Stimulated activated CD4-positive, alpha-beta T cell treated with anti-CD3 and anti-CD28 coated beads, Interleukin-2, amount 100 ng/mL, for 48 hours (primary cell): ENCODE measurements at places on chromosomes 3 and 15.

DNA sequence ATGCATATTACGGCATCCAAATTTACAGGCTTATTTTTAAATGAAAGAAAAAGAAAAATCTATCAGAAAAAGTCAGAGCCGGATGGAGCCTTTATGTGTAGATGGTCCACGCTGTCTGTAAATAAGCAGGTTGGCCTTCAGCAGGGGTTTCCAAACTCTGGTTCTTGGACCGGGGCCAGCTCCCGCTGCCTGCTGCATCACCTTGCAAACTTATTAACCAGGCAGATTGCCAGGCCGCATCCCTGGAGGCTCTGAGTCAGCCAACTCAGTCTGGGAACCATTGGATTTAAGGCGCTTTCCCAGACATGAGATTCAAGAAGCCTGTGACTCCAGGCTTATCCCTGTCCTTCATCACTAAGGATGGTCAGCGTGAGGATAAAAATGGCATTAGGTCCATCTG lies 212.4 kb downstream of the OPA1 start:
- DNase-seq: no peak

- no peak for DNase-seq
These were observed 81.1 kb downstream of the CHSY1 start for GRCh38 chr15:101170568-101171350.

DNA sequence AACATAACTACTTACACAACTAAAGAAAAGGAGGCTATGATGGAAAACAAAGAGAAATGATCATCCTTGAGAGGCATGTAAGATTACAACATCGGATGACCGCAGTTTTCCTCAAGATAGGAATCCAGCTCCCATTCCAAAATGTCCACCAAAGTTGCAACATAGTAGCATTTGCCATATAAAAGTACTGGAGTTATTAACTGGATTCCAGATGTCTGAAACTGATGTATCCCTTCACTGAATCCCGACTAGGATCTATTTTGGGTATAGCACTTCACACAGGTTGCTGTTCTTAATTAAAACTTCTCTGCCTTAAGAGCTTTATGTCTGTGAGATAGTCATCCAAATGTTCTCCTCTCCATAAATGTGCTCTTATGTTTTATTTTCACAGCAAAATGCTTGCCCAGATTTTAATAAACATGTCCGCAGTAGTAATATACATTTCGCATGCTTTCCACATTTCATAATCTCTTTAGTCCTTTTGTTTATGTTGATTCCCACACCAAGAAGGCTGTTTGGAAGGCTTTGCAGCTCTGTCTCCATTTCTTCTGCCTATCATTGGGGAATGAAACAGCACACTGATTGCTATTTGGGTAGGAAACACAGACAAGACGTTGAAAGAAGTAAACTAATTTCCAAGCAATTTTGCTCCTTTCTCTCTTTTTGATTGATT lies 716.5 kb upstream of the CFAP20DC start:
- DNase-seq: no peak

DNA sequence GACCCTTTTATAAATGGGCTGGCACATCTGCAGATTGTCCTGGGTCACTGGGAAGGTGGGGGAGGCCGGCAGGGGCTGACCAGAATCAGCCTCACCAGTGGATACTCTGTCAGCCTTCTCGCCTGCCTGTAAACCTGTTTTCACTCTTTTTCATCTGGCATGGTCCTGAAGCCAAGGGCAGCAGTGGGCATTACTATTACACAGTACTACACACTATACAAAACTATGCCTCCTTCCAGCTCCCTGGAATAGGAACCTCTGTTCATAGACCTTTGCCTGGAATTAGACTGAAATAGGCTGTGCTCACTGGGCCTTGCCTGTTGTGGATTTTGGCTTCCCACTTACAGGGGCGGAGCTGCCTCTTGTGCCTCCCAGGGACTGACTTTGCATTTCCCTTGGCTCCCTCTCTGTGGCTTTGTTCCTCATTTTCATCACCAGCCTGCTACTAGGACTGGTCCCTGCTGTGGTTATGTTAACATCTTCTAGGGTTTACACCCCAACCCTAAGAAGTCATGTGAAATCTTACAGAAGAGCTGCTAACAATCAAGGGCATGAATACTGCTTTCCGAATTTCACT lies 120.7 kb downstream of the FNDC3B start:
- DNase-seq: no peak

GRCh38 chr15:92665100-92665555 lies 9.6 kb upstream of the FAM174B start:
- DNase-seq: no peak

DNA sequence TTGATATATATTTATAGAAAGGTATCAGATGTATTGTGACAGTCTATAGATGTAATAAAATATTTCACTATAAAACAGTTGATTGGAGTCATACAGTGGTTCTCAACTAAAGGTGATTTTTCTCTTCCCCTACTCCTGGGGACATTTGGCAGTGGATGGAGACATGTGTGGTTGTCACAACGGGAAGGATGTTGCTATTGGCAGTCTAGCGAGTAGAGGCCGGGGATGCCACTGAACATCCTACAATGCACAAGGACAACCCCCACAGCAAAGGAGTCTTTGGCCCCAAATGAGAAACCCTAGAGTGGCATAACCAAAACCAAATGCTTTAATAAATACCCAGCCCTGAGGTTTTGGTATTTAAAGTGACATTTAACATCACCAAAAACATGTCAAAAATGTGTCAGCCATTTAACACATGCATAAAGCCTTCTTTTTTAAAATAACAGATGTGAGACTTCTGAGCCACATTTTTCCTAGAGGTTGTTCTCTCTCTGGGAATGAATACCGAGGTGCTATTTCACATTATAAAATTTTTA lies 367.5 kb downstream of the PTPRG start:
- DNase-seq: no peak

- no peak for DNase-seq
These were observed 4.5 kb upstream of the C3orf70 start for GRCh38 chr3:185157347-185157746.

DNA sequence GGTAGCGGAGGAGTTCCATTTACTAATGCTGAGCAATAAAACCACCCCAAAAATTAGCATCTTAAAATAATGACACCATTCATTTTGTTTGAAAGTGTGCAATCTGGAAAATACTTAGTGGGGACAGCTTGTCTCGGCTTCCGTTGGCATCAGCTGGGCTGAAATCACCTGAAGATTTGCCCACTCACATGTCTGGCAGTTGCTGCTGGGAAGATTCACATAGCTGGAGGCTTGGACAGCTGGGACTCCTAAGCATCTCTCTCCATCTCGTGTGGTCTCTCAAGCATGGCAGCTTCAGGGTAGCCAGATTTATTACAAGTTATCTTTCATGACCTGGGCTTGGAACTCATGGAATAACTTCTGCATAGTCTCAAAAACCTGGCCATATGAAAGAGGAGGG lies 38.4 kb upstream of the BFSP2 start:
- no peak for DNase-seq

- no peak for DNase-seq
These were observed 157.3 kb upstream of the CGNL1 start for GRCh38 chr15:57218826-57219576.

GRCh38 chr3:106485217-106485616 lies 616.4 kb upstream of the CBLB start:
- no peak for DNase-seq

- DNase-seq: no peak
These were observed 63.4 kb upstream of the LINGO1 start for GRCh38 chr15:77695961-77696582.

DNA sequence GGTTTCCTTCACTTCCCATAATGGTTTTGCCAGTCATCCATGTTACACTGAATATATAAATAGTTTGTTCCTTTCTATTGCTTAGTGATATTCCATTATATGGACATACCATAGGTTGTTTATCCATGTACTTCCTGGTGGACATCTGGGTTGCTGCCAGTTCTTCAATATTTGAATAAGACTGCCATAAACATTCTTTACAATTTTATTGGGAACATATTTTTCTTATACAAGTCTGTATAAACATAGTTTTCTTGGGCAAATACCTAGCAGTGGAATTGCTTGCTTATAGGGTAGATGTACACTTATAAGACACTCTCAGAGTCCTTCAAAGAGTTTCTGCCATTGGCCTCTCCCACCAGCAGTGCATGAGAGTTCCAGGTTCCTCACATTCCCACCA lies 231.4 kb downstream of the OPA1 start:
- DNase-seq: no peak

DNA sequence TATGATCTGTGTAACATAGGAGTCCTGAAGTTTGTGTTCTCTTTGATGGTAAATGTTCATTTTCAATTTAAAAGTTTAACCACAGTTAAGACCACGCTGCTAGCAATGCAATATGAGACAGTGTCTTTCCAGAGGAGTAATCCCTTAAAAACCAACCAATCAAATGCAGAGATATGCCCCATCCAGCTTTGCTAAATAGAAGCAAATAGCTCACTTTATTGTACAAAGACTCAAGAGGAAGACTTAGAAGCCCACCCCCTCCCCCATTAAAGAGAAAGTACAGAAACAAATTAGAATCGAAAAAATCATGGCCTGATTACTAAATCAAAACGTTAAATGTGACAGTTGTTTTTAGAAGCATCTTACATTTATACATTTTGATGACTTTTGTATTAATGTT lies 2.1 kb upstream of the ANP32A start:
- no peak for DNase-seq

DNA sequence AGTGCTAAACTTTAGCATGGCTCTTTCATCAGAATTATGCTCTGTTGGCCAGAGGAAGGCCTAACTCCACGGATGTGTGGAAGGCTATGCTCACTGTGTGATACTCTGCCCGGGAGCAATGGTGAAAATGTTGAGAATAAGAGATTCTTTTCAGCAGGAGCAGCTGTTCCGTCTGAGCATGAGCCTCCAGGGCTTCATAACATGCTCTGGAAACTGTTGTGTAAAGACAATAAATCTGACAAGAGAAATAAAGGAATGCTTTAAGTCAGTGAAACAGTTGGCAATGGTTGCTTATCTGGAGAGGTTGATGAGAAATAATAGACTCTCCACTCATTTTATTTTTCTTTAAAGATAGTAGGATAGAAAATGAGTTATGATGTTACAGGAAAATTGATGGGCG lies 269.8 kb downstream of the DIPK2A start:
- DNase-seq: no peak

DNA sequence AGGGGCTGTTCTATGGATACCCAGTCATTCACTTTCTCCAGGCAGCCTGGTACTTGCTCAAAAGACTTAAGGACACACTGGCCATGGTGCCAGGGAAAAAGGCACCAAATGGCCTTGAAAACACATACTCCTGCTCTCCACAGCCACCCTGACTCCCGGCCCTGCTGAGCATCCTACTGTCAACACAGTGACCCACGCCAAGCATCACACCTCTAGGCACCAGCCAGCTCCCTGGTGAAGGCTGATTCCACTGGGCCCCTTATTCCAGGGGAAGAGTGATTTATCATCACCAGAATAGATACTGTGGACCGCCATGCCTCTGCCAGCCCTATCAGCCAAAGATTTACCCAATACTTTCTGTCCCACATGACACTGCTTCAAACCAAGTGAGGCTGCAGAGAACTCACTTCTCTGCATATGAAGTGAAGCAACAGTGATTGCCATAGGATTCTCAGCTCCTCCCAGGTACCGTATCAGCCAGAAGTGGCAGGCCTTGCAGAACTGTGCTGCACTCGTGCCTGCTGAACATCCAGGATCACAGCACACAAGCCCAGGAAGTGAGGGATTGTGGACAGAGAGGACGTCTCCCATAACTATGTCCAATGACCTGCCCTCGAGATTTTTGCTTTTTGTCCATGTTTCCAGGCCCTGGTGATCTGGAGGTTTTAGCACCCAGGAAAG lies 63.7 kb downstream of the WHAMM start:
- no peak for DNase-seq

GRCh38 chr15:59369597-59369996 lies 3.1 kb downstream of the MYO1E start:
- no peak for DNase-seq

DNA sequence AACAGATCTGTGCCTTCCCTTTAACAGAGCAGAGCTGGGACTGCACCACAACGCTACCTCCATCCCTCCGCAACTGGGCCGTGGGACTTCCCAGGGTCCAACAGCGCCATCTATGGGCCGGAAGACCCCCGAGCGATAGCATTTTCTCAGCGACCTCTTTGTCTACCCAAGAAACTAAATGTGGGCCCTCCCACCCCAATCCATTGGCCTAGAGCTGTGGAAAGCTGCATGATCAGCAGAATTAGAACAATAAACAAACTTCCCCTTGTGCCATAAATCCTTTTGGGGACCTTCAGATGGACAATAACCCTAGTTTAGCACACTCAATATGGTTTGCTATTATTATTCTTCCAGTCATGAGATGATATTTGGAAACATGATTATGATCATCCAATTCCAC lies 74.8 kb upstream of the NTRK3 start:
- peak; percentile 56 for DNase-seq

DNA sequence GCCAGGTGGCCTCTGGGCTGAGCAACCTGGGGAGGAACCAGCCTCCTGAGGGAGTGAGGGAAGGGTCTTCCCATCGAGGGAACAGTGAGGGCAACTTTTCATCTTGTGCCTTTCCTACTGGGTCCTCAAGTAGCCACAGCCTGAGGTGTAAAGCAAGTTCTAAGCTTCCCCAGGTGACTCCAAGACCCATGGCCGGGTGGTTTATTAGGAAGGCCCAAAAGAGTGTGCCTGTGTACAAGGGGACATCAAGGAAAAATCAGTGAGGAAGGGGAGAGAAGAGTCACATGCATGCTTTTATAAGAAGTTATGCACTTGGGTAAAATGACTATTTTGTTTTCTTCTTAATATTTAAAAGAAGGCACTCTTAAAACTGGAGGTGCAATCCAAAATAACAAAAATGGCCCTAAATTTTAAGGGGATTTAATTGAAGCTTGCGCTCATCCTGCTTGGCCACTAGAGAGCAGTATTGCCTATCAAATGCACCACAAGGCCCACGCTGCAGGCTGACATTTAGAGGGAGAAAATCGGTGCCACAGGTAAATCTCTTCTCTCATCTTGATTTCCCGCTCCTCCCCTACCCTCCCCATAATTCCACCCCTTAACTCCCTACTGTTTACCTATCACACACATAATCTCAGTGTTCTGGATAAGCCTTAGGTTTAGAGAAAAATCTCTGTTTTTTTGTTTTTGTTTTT lies 6.7 kb downstream of the NANOGP8 start:
- DNase-seq: peak; percentile 3

DNA sequence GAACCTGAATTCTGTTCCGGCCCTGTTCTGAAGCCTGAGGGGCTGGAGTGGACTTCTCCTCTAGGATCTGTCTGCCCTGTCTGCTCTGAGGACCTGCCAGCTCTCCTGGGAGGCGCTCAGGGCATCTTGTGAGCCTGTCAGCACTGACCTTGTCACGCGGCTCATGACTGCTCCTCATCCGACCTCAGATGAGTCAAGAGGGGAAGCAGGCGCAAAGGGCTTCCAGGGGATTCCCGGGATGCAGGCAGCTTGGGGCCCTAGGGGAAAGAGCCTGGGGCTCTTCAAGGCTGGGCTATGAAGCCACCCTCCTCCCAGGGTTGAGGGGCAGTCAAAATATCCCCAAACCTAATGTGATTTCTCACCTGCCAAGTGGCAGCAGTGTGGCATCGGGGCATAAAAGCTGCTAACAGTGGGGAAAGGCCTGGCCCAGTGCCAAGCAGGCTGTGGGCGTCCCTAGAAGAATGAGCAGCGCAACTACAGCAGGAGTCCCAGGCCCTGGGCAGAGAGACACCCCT lies 27.6 kb upstream of the ANKDD1A start:
- DNase-seq: peak; percentile 75
